Neuronal stem cell (in vitro differentiated cells): ENCODE measurements at places on chromosomes 2 and 18.

DNA sequence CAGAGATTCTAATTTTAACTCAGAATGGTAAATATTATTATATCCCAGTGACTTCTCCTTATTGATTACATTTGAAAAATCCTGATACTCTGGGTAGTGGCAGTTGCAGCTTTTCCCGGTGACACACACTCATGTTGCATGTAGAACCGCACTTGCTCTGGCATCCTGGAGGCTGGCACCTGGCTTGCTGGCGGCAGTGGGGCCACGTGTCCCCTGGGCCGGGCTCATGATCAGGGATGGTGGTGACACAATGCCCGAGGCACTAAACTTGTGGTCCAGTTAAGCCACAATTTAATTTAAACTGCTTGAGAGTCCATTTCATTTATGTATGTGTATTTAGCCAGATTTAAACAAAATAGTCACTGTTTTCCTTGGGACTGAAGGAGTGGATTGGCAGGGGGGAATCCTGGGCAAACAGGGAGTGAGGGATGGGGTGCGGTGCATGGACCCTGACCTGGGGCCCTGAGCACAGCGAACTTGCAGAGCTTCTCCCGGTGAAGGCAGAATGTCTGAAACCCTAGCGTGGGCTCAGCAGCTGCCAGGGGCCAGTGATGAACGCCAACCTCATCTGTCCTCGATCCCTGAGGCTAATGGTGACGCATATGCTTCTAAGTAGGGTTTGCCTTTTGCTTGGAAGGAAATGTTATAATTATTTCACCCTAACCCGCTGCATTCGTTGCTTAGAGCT, 50.0 kb downstream of the KCNG2 start:
- H3K4me1 ChIP-seq: no peaks in the 10 kb centered on the region
- H3K4me3 ChIP-seq: no peak overlapping the region
- no peaks in the 10 kb centered on the region for H3K27me3 ChIP-seq
- no peaks in the 10 kb centered on the region for H3K36me3 ChIP-seq

- no peaks in the 10 kb centered on the region for H3K36me3 ChIP-seq
- DNase-seq: no peak
- no peaks in the 10 kb centered on the region for H3K4me1 ChIP-seq
- H3K4me3 ChIP-seq: no peak overlapping the region
Observed at GRCh38 chr18:72160510-72161445, 383.4 kb downstream of the CBLN2 start.

DNA sequence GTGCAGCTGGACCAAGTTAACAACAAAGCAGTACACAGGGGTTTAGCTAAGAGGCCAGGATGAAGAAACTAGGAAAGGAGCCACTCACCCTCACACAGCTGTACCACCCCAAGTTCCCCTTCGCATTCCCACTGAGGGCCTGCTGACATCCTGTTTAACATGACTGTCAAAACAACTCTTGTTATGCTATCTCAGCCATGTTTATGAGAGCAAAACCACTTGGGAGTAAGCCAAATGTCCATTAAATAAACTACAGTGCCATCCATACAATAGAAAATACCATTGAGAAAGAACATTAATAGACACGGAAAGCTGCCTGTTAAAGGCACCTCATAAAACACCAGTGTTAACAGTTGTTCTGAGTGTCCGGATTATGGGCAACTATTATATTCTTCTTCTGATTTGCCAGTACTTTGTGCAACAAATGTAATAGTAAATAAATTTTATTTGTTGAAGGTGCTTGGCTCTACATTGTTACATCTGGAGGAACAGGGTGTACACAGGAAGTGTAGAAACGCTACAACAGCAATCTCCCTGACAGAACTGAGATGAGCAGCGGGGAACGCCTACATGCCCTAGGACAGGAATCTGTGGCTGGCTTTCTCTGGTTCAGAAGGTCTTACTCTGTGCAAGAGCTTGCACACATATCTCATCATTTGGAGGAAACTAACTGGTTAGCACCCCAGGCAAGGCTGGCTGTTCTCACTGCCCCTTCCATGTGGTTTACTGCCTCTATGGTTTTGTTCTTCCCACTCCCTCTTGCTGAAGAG, 85.6 kb downstream of the EHD3 start:
- no peak overlapping the region for H3K27ac ChIP-seq
- H3K36me3 ChIP-seq: no peaks in the 10 kb centered on the region
- H3K27me3 ChIP-seq: peaks cover 9% of the 10 kb centered on the region
- H3K4me3 ChIP-seq: no peak overlapping the region
- H3K4me1 ChIP-seq: no peaks in the 10 kb centered on the region

- H3K27ac ChIP-seq: no peak overlapping the region
- no peaks in the 10 kb centered on the region for H3K36me3 ChIP-seq
- H3K4me1 ChIP-seq: no peaks in the 10 kb centered on the region
- no peaks in the 10 kb centered on the region for H3K27me3 ChIP-seq
Observed at GRCh38 chr2:122843503-122843902, 1088.1 kb downstream of the TSN start.

GRCh38 chr2:69095305-69095704, 82.3 kb downstream of the ANTXR1 start:
- H3K36me3 ChIP-seq: peaks cover 3% of the 10 kb centered on the region
- no peaks in the 10 kb centered on the region for H3K4me1 ChIP-seq
- no peaks in the 10 kb centered on the region for H3K27me3 ChIP-seq
- H3K27ac ChIP-seq: no peak overlapping the region
- DNase-seq: no peak
- H3K4me3 ChIP-seq: no peak overlapping the region

GRCh38 chr2:57885742-57886141, 160.9 kb upstream of the VRK2 start:
- no peak overlapping the region for H3K27ac ChIP-seq
- no peak overlapping the region for H3K4me3 ChIP-seq
- no peaks in the 10 kb centered on the region for H3K36me3 ChIP-seq
- DNase-seq: no peak
- no peaks in the 10 kb centered on the region for H3K27me3 ChIP-seq
- H3K4me1 ChIP-seq: no peaks in the 10 kb centered on the region

- no peak overlapping the region for H3K4me3 ChIP-seq
- H3K27ac ChIP-seq: no peak overlapping the region
- no peaks in the 10 kb centered on the region for H3K27me3 ChIP-seq
- no peak for DNase-seq
- H3K36me3 ChIP-seq: no peaks in the 10 kb centered on the region
Observed at GRCh38 chr2:64745562-64745961, 91.8 kb upstream of the SERTAD2 start.

- H3K4me1 ChIP-seq: peaks cover 28% of the 10 kb centered on the region
- peak overlapping the region; percentile 9 for H3K4me3 ChIP-seq
- no peak overlapping the region for H3K27ac ChIP-seq
- no peak for DNase-seq
- peaks cover 57% of the 10 kb centered on the region for H3K36me3 ChIP-seq
- no peaks in the 10 kb centered on the region for H3K27me3 ChIP-seq
Observed at GRCh38 chr2:240463274-240463865, 27.9 kb downstream of the GPC1 start.

- H3K27ac ChIP-seq: no peak overlapping the region
- DNase-seq: no peak
- H3K4me1 ChIP-seq: no peaks in the 10 kb centered on the region
- no peaks in the 10 kb centered on the region for H3K36me3 ChIP-seq
- no peaks in the 10 kb centered on the region for H3K27me3 ChIP-seq
Observed at GRCh38 chr18:74190086-74190485, 41.8 kb downstream of the TIMM21 start.

DNA sequence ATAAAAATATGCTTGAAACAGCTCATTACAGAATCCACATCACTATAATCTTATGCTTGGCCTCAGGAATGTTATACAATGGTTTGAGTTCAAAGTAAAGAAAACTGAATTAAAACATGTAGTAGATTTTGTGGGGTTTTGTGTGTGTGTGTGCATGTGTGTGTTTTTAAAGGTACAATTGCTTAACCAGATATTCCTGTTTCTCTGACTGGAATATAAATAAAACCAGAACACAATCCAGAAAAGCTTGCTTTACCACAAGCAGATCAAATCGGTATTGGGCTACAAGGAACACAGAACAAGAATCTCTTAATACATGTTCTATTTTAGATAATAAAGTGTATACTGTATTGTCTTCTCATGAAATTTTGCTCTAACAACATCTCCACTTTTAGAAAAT, 110.0 kb downstream of the TMEM247 start:
- H3K27ac ChIP-seq: no peak overlapping the region
- H3K4me3 ChIP-seq: no peak overlapping the region
- H3K4me1 ChIP-seq: no peaks in the 10 kb centered on the region
- peaks cover 18% of the 10 kb centered on the region for H3K36me3 ChIP-seq

- H3K27ac ChIP-seq: no peak overlapping the region
- no peak for DNase-seq
- no peaks in the 10 kb centered on the region for H3K36me3 ChIP-seq
- H3K4me1 ChIP-seq: peaks cover 15% of the 10 kb centered on the region
- no peaks in the 10 kb centered on the region for H3K27me3 ChIP-seq
Observed at GRCh38 chr2:150674283-150674682, 186.8 kb upstream of the RND3 start.

GRCh38 chr2:2328848-2329247, 2.2 kb downstream of the MYT1L start:
- peak; percentile 82 for DNase-seq
- no peak overlapping the region for H3K4me3 ChIP-seq
- H3K27ac ChIP-seq: no peak overlapping the region
- H3K36me3 ChIP-seq: no peaks in the 10 kb centered on the region
- peaks cover 11% of the 10 kb centered on the region for H3K4me1 ChIP-seq
- H3K27me3 ChIP-seq: peaks cover 4% of the 10 kb centered on the region

GRCh38 chr2:134900151-134900550, 18.5 kb upstream of the CCNT2 start:
- DNase-seq: no peak
- H3K27ac ChIP-seq: no peak overlapping the region
- no peak overlapping the region for H3K4me3 ChIP-seq
- H3K4me1 ChIP-seq: no peaks in the 10 kb centered on the region

GRCh38 chr2:189818249-189819038, 34.2 kb downstream of the PMS1 start:
- no peak for DNase-seq
- H3K4me3 ChIP-seq: no peak overlapping the region
- H3K27ac ChIP-seq: no peak overlapping the region
- H3K27me3 ChIP-seq: no peaks in the 10 kb centered on the region
- no peaks in the 10 kb centered on the region for H3K4me1 ChIP-seq

DNA sequence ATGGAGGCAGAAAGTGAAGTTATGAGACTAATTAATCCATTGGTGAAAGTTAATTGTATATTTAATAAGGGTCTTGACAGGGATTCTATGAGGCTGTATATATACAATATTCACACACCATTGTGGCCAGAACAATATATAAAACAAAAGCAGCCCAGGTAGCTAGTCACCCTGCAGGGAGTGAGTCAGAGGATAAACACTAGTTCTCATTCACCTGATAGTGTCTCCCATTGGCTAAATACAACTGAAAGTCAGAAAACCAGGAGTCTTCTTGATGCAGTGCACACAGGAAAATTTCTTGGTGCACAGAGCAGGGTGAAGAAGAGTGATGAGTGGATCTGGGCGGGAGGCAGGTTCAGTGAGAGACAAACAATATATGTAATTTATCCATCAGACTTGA, 465.2 kb downstream of the ERBB4 start:
- no peaks in the 10 kb centered on the region for H3K36me3 ChIP-seq
- H3K27me3 ChIP-seq: no peaks in the 10 kb centered on the region
- no peak overlapping the region for H3K4me3 ChIP-seq

DNA sequence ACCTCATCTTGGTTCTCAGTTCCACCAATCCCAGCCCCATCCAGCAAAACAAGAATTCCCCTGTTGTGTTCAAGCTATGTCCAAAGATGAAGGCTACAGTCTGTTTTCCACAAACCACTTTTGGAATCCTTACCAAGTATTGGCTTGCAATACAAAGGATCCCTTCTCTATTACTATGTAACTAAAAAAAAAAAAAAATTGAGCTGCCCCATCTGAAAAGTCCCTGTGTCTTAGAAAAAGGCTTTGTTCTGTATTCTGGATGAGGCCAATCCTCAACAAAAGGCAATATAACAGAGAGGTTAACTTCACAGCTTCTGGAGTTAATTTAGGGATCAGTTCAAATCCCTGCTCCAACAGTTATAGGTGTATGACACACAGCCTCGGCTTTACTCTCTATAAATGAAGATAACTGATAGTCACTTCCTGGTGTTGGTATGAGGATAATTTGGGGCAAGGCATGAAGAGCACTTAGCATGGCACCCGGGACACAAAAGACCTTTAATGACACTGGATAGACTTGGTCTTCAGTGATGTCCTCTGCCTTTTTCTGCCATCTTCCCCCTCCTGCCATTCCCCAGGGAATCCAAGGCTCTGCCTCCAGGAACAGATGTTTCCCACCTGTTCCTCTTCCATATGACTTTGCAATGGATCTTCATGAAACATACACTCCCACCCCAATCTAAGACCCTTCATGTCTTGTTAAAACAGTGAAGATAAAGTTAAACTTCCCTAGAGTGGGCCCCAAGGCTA, 61.2 kb upstream of the ATL2 start:
- no peak overlapping the region for H3K4me3 ChIP-seq
- no peak overlapping the region for H3K27ac ChIP-seq
- no peaks in the 10 kb centered on the region for H3K36me3 ChIP-seq
- no peaks in the 10 kb centered on the region for H3K4me1 ChIP-seq

DNA sequence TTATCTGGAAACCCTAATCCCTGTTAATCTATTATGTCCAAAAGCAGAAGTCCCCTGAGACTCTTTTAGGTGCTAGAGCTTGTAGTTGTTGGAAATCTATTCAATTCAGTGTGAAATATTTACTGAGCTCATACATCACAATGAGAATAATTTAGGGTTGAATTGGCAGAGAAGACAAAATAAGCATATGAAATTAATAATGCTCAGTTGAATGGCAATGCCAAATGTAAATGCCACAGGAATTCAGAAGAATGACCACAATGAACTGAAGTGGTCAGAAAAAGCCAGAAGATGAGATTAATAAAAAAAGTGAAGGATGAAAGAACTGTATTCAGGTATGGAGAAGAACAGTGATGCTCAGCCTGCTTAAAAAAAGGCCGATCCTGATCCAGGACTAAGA, 8.0 kb upstream of the STAT4 start:
- H3K27me3 ChIP-seq: no peaks in the 10 kb centered on the region
- H3K27ac ChIP-seq: no peak overlapping the region
- H3K4me1 ChIP-seq: no peaks in the 10 kb centered on the region

- DNase-seq: no peak
- no peak overlapping the region for H3K4me3 ChIP-seq
- no peaks in the 10 kb centered on the region for H3K4me1 ChIP-seq
- H3K27me3 ChIP-seq: no peaks in the 10 kb centered on the region
Observed at GRCh38 chr2:72497763-72498162, 328.1 kb downstream of the EXOC6B start.

DNA sequence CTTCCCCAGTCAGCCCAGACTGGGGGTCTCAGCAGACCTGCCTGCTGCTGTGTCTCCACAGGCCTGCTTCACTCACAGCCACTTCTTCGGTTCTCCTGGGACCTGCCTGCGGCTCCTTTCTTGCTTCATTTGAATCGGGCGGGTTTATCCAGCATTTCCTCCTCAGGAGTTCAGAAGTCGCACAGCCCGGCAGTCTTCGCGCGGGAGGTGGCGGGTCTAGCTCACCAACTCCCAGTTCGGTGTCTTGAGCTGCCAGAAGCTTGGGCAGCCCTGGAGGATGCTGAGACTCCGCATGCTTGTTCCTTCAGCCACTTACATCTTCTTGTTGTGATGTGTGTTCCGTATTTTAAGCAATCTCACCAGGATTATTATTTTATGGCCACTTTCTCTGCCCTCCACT, 10.8 kb downstream of the D2HGDH start:
- H3K27me3 ChIP-seq: no peaks in the 10 kb centered on the region
- H3K27ac ChIP-seq: no peak overlapping the region
- DNase-seq: no peak
- H3K4me3 ChIP-seq: no peak overlapping the region

GRCh38 chr2:132804051-132804450, 134.0 kb upstream of the LYPD1 start:
- no peaks in the 10 kb centered on the region for H3K36me3 ChIP-seq
- H3K27me3 ChIP-seq: no peaks in the 10 kb centered on the region
- H3K4me1 ChIP-seq: no peaks in the 10 kb centered on the region
- H3K4me3 ChIP-seq: no peak overlapping the region
- no peak for DNase-seq
